Hypothalamus (tissue), 51 donors: ENCODE measurements at places on chromosomes 3 and 15.

GRCh38 chr3:26838026-26838425, 215.5 kb downstream of the LRRC3B start:
- DNase-seq: no peak

DNA sequence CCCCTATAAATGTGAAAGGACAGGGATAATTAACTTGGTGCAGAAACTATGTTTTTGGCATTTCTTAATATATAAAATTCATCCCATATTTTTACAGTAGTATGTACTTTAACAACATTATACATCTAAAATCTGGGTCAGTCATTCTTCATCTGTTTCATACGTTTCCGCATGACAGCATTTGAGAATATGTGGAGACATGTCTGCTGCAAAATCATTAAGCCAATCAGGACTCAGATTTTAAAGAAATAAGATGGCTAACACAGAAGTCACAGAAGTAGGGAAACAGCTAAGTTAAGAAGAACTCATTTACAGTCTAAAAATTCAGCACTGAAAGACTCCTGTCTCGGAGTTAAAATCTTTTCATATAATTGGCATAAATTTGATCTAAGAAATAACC, 200.4 kb downstream of the TAFA4 start:
- DNase-seq: no peak

- no peak for DNase-seq
Observed at GRCh38 chr3:197343656-197344408, 45.4 kb upstream of the DLG1 start.

DNA sequence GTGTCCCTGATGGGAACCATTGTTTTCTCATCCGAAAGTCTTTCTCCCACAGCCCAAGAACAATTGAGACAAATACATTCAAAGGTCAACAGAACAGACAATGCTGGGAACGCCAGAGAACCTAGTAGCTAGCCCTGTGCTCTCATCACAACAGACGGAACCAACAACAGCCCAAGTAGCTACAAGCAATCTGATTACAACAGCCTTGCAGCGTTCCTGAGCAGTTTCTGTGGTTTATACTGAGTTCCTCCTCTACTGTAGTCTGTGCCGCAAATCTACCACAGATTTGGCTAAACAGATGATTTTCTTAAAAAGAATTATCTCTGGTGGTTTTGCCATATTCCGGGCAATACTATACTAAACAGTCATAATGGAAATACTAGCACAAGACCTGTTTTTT, 435.6 kb downstream of the MECOM start:
- no peak for DNase-seq

- DNase-seq: no peak
Observed at GRCh38 chr3:72892870-72893269, 5.0 kb downstream of the GXYLT2 start.

- DNase-seq: no peak
Observed at GRCh38 chr3:128515967-128516366, 23.0 kb upstream of the GATA2 start.

DNA sequence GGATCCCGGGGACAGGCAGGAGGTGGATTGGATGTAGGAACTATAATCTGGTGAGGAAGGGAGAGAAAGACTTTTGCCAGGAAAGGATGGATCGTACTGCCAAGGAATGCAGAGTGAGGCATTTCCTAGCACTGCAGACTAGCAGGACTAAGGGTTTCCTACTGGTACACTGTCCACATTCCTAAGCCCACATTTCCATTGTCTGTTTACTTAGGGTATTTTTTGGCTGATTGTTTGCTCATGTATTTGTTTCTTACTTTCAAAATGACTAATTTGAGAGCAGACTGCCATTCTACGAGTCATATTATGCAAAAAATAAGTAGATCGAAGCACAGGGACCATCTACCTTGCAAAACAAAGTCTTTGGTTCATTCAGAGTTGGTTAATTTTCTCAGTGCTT, 1029.5 kb upstream of the NR2F2 start:
- no peak for DNase-seq

DNA sequence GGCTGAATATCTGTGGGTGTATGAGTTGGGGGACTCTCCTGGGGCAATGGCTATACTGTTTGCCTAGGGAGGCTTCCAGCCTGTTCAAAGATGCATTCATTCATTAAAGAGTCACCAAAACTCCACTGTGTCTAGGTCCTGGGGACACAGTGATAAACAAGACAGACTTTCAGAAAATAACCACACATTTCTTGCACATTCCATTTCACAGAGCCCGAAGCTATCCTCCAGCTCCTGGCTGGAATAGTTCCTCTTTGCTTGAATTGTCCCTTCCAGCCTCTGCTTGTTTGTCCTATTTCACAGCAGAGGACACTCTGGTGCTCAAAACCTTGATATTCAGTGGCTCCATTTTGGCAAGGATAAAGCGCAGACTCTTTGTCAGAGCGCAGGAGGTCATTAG, 61.7 kb upstream of the ITGA11 start:
- no peak for DNase-seq

DNA sequence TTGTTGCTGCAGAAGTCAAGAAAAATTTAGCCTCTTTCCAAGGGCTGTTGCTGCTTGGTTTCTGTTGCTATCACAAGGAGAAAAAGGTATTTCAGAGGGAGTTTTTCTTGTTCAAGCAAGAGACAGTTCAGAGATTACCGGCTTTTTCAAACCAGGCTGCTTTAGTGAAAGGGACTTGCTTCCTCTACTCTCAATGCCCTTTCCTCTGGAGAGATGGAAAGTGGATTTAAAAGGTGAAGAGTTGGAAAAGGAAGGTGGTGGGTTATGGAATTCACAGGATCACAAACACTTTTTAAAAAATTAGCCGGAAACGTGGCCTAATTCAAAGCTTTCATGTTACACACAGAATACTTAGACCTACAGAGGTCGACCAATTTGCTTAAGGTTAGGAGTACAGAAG, 1.1 kb downstream of the PARP6 start:
- no peak for DNase-seq

GRCh38 chr3:38212141-38212540, 46.8 kb downstream of the OXSR1 start:
- DNase-seq: no peak
